HL-60 (cell line): ENCODE measurements at places on chromosomes 1 and 21.
A peak's percentile ranks its signal among the peaks of the same experiment; 100 is the strongest.

DNA sequence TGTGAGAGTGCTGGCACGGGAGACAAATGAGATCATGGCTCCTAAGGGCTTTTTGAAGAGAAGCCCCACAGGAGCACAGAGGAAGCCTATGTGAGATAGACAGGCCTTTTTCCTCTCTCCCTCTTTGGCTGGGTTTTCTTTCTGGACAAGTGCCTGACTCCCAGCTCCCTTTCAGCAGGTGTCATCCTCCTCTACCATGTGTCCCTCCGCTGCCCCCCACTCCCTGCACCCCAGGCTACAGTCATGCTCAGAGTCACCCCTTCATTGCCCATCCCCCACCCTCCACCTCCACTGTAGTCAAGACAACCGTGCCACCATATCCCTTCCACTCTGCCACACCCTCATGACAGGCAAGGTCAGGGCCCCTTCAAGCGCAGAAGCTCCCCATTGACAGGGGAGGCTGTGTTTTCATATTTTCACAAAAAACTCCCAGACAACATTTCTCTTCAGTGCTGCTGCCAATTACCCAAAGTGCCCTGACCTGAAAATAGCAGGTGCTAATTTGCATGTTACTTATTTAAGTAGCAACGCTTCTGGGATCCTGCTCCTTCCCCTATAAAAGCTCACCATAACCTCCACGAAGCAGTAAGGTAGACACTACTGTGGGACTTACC is 92.1 kb upstream of the IPO9 start:
- no peak for DNase-seq

GRCh38 chr1:203440771-203441170 is 34.8 kb upstream of the PRELP start:
- DNase-seq, result no peak

- DNase-seq, result no peak
Measured at GRCh38 chr1:3750741-3751140, 1.5 kb upstream of the CCDC27 start.

- no peak for DNase-seq
Measured at GRCh38 chr21:44783020-44783696, 18.5 kb downstream of the UBE2G2 start.

- DNase-seq, result no peak
Measured at GRCh38 chr21:42641311-42642218, 11.9 kb upstream of the PDE9A start.

- DNase-seq, result no peak
Measured at GRCh38 chr1:108063703-108064102, 98.7 kb upstream of the VAV3 start.

DNA sequence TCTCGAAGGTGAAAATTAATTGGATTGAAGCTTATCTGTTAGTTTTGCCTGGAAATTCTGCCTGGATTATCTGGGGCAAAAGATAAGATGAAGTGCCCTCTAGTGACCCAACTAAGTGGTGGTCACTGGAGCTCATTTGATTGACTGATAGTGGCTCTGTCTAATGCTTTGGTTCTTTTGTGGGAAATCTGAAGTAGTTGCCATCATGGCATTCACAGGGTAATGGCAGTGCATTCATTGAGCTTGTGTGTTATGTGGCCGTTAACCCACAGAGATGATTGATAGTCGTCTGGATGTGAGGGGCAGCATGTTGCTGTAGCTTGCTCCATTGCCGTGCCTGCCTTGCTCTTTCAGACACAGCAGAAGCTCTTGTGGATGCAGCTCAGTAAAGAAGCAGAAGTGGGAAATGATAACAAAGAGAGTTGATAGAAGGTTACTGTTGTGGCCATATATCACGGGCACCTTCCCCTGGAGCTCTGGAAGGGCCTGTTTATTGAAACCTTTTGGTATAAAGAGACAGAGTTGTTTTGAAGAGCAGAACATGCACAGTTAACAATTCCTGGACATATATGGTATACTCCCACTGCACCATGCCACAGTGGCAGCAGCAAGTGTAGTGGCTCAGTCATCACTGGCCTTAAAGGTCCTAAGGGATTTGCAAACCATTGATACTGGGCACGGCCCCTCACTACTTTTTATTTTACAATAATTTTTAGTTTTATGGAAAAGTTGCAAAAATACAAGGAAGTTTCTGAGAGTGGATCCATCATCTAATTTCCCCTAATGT is 42.0 kb downstream of the CXADR start:
- no peak for DNase-seq

- DNase-seq, result no peak
Measured at GRCh38 chr1:1213345-1214265, at the start of gene TNFRSF4. TSS of gene TNFRSF4 (minus strand) at chr1:1214153. CDS start at chr1:1214127, 26 bp downstream.

- no peak for DNase-seq
Measured at GRCh38 chr1:69649383-69649990, 81.8 kb downstream of the LRRC7 start.

GRCh38 chr1:55524006-55524405 is 308.8 kb upstream of the USP24 start:
- no peak for DNase-seq

- no peak for DNase-seq
Measured at GRCh38 chr1:155913969-155914757, 3.0 kb upstream of the RIT1 start.

- DNase-seq, result no peak
Measured at GRCh38 chr1:58333511-58333910, 213.0 kb downstream of the OMA1 start.

DNA sequence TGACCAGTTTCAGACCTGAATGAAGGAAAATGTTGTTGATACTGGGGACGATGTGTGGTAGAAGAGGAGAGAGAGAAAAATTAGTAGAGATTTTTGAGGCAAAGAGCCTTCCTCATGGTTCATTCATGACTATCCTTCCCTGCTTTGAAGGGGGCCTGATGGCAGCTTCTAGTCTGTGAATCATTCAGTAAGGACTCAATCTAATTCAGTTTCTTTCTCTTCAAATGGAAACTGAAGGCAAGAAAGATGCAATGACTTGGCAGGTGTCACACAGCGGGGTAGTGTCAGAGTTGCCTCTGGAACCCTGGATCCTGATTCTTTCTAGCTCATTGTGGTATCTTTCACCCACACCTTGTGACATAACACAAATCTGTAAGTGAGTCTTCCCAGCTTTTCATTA is 14.9 kb upstream of the CD5L start:
- no peak for DNase-seq

DNA sequence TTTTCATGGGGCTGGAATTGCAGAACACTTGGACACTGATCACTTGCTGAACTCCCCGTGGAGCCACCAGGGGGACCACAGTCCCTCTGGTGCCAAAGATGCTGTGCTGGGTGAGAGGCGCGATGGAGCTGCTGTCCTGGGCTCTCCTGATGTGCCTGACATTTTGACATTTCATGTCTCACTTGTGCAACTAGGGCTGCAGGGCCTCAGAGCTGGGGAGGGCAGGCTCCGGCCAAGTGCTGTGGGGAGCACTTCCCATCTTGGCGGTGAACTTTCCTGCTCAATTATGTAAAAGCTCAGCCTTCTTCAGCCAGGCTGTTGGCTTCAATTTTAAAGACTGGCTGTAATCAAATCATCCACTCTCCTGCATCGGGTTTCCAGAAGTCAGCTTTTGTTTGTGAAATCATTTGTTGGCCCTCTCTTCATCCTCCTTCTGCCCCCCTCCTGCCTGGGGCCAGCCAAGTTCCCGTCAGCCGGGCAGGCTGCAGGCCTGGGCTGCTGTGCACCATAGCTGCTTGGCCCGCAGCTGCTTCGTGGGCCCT is 36.8 kb downstream of the KCNAB2 start:
- DNase-seq, result peak; percentile 18

DNA sequence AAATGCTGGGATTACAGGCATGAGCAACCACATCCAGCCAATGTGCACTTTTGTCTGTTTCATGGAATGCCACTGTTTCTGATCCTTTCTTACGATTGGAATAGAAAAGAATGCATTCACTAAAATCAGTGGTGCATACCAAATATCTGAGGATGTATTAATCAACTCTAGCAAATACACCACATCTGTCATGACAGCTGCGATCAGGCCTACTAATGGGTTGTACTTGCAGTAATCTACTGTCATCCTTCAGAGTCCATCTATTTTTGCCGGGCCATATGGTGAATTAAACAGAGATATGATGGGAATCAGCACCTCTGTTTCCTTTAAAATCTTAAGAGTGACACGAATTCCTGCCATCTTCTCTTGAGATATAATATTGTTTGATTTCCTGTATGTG is 8.5 kb upstream of the USP1 start:
- DNase-seq, result no peak

DNA sequence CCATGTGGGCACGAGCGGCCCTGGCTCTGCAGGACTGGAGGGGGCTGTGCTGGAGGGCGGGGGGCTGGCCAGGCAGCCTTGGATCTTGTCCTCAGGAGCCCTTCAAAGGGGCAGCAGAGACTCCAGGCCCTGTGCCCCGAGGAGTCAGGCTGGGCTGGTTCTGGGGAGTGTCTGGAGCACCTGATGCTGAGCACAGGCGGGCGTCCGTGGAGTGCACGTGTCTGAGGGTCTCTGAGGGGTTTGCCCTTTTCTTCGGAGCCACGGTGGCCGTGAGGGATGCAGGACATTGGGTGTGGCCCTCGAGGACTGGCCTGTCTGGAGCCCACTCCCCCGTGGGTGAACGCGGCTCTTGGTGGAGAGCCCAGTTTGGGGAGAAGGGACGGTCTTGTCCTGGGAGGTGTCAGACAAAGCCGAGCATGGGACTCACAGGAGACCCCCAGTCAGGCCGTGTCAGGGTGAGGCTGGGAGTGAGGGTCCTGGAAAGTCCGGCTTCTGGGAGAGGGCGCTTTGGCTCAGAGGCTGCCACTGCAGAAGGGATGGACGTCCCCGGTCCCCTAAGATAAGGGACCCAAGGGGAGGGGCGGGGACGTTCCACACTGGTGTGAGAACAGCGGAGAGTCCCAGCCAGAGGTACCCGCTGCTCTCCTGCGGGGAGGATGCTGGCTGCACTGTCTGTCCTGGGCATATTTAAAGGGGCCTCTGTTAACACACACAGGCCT is 60.8 kb downstream of the COL18A1 start:
- DNase-seq, result no peak

- DNase-seq, result no peak
Measured at GRCh38 chr1:175863299-175864050, 120.1 kb upstream of the TNR start.

DNA sequence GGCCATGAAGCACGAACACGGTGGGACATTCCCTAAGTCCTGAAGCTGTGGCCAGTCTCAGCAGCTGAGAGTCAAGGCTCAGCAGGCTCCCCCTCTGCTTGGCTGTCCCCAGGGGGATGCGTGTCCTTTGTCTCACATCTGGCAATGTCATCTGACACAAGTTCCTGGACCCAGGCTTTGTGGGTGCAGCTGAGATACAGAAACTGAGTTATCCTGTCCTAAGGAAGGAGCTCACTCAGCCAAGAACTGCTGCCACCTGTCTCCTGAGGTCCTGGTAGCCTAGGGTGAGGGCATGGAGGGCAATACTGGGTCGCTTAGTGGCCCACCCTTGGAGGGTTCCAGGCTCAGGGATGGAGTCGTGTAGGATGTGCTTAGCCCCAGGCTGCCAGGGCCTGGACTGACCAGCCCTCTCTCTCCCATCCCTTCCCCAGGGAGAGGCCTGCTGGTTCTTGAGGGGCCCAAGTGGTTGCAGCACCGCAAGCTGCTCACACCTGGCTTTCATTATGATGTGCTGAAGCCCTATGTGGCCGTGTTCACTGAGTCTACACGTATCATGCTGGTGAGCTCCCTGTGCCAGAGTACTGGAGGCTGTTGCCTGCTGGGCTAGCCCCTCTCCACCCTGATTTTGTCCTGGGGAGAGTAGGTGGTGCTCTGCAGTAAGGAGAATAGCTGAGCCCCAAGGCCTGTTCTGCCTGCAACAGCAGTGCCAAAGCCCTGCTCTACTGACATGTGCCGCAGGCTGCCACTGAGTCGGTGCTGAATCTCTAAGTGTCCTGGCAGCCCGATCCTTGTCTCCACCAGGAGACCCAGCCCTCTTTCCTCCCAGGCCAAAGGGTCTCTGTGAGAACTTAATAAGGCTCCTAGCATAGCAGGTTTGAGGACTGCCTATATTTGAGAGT is 13.5 kb downstream of the CYP4B1 start:
- DNase-seq, result no peak

GRCh38 chr1:78676347-78676982 is 26.8 kb downstream of the IFI44 start:
- DNase-seq, result peak; percentile 24

GRCh38 chr1:16924919-16925477 is 3.3 kb downstream of the CROCC start:
- DNase-seq, result no peak

DNA sequence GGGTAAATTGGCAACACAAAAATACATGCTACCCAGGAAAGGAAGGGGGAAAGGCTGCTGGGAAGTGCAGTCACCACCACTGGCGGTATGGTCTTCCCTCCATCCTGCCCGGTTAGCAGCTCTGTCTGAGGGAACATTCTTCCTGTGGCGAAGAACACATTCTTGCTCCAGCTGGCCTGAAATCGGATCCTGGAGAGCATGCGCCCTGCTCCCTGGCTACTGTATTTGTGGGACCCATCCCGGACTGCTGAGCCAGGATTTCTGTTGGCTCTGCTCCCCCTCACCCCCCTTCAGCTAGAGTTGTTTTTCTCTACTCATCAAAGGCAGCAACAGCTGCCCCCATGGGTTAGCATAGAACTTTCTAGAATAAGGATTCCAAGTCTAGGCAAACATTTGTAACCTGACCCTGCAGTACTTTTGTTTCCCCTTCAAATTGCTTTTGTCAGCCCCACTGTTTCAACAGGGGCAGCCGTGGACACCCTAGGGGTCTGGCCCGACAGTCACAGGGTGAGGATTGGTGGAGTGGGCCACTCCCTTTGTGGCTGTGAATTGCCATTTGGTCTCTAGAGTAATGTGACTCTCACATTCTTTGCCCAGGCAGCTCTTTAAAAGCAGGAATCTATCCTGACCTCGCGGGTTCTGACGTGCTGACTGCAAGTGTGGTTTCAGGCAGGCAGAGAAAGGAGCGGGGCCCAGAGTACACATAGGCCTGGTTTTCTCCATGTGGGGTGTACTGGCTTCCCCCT is 157.7 kb downstream of the TOMM20 start:
- peak; percentile 40 for DNase-seq

DNA sequence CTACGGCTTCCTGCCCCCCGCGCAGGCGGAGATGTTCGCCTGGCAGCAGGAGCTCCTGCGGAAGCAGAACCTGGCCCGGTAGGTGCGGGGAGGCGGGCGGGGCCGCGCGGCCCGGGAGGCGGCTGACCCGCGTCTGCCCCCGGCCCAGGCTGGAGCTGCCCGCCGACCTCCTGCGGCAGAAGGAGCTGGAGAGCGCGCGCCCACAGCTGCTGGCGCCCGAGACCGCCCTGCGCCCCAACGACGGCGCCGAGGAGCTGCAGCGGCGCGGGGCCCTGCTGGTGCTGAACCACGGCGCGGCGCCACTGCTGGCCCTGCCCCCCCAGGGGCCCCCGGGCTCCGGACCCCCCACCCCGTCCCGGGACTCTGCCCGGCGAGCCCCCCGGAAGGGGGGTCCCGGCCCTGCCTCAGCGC is 16.6 kb downstream of the NOC2L start:
- no peak for DNase-seq
